ENCODE measurements at places on chromosomes 1 and 21.

GRCh38 chr1:11342621-11343032, 69.6 kb downstream of the UBIAD1 start:
- no peak for DNase-seq

DNA sequence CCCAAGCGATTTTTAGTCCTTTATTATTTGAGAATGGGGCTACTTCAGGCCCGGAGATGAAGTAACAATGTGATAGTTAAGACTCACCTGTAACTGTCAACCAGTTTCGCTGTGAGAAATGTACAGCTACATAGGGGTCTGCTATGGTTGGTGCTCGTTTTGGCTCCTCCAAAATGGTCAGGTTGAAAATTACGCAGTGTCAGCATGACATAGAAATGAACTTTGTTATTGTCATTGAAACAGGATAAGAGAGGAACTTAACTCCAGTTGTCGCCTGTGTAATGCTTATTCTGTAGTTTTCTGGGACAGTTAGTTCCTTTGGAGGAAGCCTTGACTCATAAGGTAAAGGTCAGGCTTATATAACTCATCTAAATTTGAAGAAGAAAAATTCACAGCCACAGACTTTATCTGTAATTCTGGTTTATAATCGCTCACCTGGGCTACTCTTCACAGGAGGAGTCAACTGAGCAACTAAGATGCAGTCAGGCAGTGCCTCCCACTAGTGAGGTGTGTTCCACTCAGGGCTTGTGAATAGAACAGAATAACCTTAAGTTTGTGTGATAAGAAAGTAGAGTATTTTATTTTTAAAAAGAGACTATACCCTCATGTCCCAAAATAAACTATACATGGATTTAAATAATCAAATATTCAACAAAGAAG, 130.9 kb downstream of the CD247 start:
- DNase-seq, result no peak

GRCh38 chr1:87292684-87293493, 35.8 kb upstream of the LMO4 start:
- peak; percentile 46 for DNase-seq

DNA sequence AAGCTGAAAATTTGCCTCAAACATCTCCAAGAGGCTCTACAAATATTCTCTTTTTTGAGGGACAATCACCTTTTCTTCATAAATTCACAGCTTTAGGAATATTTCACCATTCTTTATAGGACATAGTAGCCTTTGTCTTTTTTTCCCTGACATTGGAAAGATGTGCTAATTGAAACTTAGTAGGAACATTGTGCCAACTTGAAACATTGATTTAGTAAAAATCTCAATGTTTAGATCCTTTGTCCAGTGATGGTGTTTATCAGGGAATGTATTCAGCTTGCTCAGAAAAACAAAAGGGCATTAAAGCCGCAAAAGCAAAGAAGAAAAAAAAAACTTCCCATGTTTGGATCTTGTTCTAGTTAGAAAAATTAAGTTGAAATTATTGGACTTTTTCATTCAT, 52.1 kb downstream of the DPT start:
- DNase-seq, result no peak

DNA sequence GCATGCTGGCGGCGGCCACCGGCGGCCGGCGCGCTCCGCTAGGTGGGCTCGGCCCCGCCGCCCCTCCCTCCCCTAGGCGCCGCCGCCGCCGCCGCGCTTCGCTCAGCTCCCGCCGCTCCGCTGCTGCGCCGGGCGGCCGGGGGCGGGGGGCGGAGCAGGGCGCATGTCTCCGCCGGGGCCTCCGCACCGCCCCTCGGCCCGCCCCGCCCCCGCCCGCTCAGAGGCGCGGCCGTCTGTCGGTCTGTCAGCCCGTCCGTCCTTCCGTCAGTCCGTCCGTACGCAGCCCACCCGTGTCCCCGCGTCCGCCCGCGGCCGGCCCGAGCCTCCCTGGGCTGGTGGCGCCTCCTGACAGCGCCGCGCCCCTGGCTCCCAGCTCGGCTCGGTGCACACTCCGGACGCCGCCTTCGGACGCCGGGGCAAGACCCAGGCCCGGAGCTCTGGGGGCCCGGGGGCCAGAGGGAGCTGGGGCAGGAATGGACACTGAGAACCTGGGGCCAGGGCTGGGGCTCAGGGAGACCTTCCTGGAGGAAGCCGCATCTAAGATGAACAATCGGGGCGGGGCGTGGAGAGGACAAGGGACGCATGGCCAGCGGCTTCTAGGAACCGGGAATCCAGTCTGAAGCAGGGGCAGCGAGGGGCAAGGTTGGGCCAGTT, at the start of gene GPR153:
GPR153 (minus strand) TSS at position 138 of the 654 bp plus-strand sequence. CDS start 6,193 bp downstream, outside the sequence.
- no peak for DNase-seq

DNA sequence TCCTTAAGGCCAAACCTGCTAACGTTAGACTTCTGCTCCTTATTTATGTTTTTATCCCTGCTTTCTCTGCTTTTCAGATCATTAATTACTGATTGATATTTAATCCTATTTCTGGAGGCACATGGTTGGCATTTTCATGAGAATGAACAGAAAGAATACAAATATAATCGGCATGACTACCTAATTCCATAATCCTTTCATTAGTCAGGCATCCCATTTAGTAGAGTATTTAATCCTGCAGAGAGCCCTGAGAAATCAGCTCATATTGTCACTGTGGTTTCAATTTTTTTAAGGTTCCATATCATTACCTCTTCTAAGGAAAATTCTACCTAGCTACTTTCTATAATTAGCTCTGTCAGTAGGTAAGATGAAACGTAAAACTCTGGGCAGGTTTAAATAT, 238.8 kb downstream of the NCAM2 start:
- DNase-seq, result no peak

GRCh38 chr1:192224396-192224795, 66.1 kb downstream of the RGS18 start:
- DNase-seq, result no peak

DNA sequence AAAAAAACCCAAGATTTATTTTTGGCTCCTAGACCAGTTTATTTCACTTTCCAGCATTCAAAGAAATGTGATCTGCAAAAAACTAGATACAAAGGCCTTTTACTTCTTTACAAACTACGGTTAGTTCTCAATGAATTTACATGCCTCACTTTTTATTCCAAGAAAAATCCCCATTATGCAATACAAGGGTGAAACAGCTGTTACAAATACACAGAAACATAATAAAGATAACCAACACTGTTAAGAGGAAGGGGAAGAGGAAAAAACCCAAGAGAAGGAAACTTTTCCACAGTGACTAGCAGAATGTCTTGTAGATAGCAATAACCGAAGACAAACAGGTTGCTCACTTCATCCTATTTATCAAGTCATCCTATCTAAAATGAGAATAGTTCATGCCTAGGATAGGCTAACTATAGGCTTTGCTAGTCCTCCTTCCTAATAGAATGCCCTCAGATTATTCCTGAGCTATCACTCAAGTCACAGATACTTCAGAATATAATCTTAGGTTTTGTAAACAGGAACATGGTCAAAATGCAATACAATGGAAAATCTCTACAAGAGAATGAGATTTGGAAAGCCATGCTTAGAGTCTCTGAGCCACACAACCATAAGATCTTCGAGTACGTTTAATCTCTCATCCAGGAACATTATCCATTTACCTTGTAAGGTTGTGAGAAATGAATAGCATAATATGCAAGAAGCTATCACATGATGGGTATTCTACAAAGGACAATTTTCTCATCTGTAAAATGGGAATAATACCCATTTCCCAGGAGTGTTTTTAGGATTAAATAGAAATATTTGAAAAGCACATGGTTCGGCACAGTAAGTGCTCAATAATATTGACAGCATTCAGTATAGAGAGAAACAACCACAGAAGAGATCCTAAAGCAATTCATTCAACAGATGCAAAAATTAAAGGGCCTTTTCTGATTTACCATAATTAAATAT, 5.4 kb downstream of the PNRC2 start:
- no peak for DNase-seq

GRCh38 chr21:25188677-25189079, 418.6 kb downstream of the MRPL39 start:
- no peak for DNase-seq

- no peak for DNase-seq
Observed at GRCh38 chr1:90714521-90714951, 2.6 kb downstream of the BARHL2 start.

GRCh38 chr1:201606096-201606495, 67.2 kb downstream of the NAV1 start:
- no peak for DNase-seq

Data from SHP77 (cell line).